SK-N-SH treated with all-trans-retinoic acid at 6 μM for 48 hours (cell line): ENCODE measurements at places on chromosomes 6 and 20.

- no peak for ATAC-seq
Measured at GRCh38 chr20:31538326-31538725, 24.1 kb downstream of the HM13 start.

GRCh38 chr6:128240024-128240428 lies 280.4 kb downstream of the PTPRK start:
- ATAC-seq: no peak

DNA sequence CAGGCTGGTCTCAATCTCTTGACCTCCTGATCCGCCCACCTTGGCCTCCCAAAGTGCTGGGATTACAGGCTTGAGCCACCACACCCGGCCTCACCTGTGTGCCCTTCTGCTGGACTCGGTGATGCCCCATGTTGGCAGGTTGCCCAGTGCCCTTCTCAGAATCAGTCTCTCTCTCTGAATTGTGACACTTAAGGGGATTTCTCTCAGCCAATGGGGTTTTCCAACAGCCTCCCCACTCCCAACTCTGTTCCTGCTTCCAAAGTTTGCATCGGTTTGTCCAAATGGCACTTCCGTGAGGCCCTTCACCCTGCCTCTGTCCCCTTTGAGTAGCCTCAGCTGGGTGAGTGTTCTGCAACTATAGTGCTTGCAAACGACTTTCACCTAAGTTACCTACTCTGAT lies 3.1 kb upstream of the MRPS10 start:
- ATAC-seq: no peak

DNA sequence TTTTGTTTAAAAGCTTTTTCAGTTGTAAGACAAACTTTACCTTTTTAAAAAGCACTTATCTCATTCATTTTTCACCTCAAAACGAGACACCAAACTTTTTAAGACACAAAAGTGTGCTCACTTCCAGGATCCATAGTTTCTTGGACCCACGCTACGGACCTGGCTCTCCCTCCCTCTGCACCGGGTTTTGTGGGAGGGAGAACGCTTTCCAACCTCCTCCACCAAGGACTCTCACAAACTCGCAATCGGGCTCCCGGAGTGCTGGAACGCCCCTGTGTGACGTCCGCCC lies 436 bp downstream of the CAGE1 start:
- ATAC-seq: peak; percentile 64; the same call in 2 of the 3 replicates
